ENCODE measurements at places on chromosomes 11 and 22.

- DNase-seq: no peak
Observed at GRCh38 chr11:9680028-9680427, 16.2 kb downstream of the SWAP70 start.

DNA sequence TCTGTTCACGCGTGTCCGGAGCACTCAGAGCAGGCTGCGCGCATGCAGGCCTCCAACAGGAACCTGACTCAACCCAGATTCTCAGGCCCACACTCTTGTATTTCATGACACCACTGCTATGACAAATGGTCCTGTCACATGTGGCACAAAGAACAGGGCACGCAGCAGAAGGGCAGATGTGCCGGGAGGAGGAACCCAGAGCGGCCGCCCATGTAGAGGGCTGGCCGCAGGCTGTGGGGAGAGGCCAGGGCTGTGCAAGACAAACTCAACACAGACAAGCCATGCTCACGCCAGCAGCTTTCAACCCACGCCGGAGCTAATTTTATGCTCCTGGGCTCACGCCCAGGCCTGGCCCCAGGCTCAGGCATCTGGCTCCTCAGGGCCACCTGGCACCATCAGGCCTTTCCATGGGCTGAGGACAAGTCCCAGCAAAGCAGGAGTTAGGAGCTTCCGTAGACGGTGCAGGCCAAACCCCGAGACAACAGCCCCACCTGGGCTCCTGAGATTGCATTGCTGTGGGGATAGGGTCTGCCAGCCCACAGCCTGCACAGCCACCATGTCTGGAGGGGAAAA, 40.0 kb downstream of the DUSP8 start:
- DNase-seq: no peak

- DNase-seq: peak; percentile 91
Observed at GRCh38 chr22:20569059-20570058, 61.9 kb downstream of the MED15 start.

DNA sequence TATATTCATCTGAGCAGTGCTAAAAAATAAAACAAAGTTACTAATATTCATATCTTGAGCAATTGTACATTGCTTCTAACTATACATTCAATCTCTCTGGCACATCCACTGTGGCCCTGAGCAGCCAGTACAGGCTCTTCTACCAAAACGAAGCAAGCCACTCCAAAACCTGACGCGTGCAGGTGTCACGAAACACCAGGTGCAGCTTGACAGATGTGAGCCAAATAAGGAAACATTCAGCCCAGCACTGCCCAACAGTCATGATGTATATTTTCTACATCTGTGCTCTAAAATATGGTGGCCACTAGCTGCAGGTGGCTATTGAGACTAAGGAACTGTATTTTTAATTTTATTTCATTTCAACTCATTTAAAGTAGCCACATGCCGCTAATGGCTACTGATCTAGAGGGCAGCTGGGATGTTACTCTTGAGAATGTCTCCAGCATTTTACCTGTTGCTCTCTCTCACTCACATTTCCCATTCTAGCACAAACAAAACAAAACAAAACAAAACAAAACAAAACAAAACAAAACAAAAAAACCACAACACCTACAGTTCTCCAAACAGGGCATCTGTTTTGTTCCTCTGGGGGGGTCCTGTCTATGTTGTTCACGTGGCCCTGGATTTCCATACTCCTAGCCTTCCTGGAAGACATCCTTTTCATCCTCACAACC, 77.7 kb downstream of the LARGE1 start:
- no peak for DNase-seq

DNA sequence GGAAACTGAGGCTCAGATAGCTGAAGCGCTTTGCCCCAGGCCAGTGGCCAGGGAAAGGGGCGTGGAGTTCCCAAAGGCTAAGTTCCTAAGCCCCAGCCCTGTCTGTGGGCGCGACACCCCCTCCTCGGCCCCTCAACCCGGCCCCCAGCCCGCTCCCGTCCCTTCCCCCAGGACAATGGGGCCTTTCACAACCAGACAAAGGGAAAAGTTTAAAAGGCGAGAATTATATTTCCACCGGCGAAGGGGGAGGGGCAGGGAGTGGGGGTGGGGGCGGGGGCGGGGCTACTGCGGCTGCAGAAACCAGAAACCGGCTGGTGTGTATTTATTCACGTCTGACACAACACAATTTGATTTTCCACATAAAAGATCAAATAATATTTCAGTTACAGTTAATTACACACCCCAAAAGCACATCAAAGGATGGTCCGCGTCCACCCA, 192.1 kb downstream of the MN1 start:
- DNase-seq: no peak

DNA sequence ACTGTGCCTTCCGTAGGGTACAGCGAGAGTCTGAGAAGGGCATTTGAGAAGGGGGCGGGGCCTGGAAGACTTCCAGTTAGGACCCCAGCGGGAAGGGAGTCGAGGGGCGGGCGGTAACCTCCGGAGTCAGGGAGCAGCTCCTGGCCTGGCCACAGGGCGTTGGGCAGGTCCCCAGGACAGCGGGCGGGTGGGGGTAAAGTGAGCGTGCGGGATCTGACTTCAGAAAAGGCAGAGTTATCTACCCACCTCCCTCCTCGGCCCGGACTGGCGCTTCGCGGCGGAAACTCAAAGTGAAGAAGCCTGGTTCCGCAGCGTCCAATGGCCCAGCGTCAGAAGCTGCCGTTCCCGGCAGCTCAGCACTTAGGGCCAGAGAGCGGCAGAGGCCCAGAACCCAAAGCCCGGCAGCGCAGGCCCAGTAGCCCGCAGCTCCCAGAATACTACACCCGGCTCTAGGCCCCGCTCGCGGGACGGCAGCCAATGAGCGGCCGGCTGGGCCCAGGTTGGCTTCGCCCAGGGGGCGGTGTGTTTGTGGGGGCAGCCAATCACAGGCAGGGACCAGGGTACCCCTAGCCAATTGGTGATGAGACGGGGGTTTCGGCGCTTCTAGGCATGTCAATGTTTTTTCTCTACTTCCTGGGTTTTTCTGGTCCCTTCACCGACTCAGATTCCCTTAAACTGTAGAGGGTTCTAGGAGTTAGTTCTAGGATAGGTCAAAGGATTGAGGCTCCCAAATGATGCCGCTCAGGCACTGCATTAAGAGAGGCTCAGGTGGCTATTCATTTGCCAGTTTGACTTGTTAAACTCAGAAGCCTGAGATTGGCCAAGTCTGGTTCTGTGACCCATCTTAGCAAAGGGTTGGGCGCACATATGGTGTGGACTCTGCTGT, at the start of gene TRIM68:
Gene TRIM68 (minus strand): TSS at position 451 of the 886 bp plus-strand sequence. CDS start 2,727 bp downstream, outside the sequence.
- DNase-seq: peak; percentile 95

DNA sequence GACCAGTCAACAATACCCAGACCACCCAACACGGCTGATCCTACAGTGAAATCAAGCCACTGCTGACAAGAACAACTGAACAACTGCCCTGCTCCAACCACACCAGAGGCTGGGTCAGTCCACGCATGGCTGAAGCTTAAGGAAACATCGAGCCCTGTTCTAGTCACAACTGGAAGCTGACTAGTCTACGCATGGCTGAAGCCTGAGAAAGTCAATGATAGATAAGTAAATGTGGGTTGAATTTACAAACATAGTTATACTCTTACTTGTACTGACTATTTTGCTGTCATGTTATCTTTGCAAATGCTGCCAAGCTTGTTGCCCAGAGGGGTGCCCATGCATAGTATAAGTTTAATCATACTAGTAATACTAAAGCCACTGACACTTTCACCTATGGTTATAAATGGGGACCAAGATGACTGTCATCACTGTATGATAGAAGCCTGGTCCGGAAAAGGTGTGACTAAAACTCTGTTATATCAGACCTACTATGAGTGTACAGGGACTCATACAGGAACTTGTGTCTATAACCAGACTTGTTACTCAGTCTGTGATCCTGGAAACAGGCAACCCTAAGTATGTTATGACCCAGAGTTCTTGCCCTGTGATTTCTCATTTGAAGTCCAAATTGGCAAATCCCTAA, 43.4 kb upstream of the GLYAT start:
- DNase-seq: no peak

DNA sequence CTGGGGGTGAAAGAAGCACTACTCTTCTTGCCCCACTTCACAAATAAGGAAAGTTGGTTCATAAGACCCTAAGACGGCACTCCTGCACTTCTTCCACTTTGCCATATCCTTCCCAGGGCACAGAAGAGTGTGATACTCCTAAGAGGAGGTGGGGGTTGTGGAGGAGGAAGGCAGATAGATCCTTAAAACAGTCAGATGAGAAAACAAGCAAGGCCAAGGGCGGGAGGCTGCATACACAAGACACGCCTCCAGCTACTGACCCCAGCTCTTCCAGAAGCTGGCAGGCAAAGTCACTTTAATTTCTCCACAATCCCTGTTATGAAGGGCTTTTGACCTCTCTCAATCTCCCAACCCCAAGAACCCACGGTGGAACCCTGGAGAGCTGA, 1.6 kb upstream of the CHRM4 start:
- no peak for DNase-seq

GRCh38 chr22:26068571-26068970, 100.7 kb upstream of the SEZ6L start:
- no peak for DNase-seq

- no peak for DNase-seq
Observed at GRCh38 chr11:122776546-122776945, 61.8 kb upstream of the CRTAM start.

DNA sequence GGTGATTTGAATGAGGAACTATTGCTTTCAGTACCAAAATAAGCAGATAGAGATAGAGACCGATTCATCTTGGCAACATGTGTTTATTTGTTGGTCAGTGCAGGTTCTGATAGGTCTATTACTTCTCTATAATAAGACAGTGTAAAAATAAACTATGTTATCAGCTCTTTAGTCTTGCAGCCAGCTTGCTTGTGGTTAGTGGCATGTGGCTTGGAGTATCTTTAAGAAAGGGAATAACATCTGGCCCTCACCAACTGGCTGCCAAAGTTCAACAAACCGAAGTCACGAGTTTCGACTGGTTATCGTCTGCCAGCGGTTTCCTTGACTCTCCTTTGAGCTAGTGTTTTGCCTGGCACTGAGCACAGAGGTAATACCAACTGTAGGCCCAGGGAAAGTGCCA, 71.8 kb downstream of the CTTN start:
- no peak for DNase-seq

DNA sequence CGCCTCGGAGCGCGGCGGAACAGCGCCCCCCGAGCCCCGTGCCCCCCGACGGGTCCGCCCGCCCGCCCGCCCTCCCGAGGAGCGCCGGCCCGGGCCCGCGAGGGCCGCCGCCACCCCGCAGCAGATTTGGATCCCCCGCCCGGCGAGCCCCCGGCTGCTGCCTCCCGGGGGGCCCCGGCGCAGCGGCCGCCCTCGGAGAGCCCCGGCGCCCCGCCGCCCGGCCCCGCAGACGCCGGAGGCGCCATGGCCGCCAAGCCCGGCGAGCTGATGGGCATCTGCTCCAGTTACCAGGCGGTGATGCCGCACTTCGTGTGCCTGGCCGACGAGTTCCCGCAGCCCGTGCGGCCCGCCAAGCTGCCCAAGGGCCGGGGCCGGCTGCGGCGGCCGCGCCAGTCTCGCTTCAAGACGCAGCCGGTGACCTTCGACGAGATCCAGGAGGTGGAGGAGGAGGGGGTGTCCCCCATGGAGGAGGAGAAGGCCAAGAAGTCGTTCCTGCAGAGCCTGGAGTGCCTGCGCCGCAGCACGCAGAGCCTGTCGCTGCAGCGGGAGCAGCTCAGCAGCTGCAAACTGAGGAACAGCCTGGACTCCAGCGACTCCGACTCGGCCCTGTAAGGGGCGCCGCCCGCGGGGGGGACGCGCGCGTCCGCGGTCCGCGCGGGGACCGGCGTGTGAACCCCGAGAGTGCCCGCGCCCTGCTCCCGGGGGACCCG, 380 bp downstream of the C11orf96 start:
- no peak for DNase-seq

DNA sequence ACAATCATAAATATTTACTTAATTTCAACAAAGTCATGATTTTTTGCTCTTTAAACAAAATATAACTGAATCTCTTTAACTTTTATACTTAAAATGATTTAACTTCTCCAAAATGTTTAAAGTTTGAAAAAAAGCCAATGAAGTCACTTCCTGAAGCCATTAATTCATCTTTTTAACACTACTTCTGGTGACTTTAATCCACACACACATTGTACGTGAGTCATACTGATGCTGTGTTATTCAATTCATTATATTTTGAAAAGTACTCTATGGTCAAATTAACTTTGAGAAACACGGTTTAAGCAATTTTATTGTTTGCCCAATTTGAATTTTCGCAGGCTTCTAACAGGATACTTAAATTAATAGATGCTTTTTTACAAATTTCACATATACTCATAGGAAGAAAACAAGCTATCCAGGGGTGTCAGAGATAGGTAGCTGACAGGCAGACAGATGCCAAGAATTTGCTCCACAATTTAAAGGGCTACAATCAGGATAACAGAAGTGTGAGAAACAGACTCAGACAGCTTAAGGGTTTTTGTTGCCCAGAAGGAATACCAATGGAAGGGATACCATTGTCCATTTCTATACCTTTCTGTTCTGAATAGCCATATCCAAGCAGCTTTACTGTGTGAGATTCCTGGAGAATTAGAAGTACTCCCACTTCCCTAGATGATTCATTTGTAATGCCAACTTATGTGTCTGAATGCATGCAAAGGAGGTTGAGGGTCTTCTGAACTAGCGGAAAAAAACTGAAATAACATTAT, 118.4 kb downstream of the RBFOX2 start:
- DNase-seq: no peak

- DNase-seq: no peak
Observed at GRCh38 chr11:41461057-41461681, 1.7 kb upstream of the LRRC4C start.

GRCh38 chr22:17237038-17237668, 17.9 kb upstream of the ADA2 start:
- DNase-seq: peak; percentile 65

DNA sequence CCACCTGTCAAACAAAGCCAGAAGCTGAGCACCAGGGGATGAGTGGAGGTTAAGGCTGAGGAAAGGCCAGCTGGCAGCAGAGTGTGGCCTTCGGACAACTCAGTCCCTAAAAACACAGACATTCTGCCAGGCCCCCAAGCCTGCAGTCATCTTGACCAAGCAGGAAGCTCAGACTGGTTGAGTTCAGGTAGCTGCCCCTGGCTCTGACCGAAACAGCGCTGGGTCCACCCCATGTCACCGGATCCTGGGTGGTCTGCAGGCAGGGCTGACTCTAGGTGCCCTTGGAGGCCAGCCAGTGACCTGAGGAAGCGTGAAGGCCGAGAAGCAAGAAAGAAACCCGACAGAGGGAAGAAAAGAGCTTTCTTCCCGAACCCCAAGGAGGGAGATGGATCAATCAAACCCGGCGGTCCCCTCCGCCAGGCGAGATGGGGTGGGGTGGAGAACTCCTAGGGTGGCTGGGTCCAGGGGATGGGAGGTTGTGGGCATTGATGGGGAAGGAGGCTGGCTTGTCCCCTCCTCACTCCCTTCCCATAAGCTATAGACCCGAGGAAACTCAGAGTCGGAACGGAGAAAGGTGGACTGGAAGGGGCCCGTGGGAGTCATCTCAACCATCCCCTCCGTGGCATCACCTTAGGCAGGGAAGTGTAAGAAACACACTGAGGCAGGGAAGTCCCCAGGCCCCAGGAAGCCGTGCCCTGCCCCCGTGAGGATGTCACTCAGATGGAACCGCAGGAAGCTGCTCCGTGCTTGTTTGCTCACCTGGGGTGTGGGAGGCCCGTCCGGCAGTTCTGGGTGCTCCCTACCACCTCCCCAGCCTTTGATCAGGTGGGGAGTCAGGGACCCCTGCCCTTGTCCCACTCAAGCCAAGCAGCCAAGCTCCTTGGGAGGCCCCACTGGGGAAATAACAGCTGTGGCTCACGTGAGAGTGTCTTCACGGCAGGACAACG, 11.7 kb downstream of the CXCR5 start:
- DNase-seq: peak; percentile 75

GRCh38 chr11:85955531-85955930, 100.3 kb downstream of the CCDC83 start:
- DNase-seq: no peak

GRCh38 chr22:49460592-49461281, 366.9 kb downstream of the BRD1 start:
- DNase-seq: no peak
